Colonic mucosa (tissue), 4 donors: ENCODE measurements at places on chromosomes 12 and 14.

- no peak for DNase-seq
Observed at GRCh38 chr12:108367436-108367835, 28.3 kb upstream of the CMKLR1 start.

DNA sequence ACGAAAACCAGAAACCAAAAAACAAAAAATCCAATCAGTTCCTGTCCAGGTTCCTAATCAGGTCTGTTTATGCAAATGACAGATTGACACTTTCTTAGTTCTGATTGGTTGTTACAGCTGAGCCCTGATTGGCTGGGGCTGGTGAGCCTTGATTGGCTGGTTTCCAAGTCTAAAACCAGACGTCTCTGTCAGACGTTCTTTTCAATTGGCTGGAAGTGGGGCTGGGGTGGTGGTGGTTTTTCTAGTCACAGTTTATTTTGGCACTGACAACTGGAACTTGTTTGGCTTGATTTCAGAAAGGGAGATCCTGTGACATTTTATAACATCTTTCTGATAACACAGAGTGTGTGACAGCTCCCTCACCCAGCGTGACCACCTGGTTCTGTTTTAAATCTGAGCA, 36.1 kb upstream of the PRICKLE1 start:
- no peak for DNase-seq

DNA sequence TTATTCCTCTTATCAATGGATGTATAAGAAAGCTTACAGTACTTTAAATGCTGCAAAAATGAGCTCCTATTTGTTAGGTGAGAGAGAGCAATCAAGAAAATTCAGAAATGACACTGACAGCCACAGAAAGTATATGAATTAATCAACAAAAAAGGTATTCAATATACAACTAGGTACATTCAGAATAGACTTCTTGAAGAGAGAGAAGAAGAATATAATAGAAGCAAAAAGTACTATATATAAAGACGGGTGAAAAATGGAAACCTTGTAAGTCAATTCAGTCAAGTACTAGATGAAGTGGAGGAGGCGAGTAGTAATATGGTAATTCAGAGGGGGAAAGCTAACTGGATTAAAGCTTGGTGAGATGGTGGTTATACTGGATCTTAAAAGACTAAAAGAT, 74.3 kb downstream of the HEATR5A start:
- no peak for DNase-seq

DNA sequence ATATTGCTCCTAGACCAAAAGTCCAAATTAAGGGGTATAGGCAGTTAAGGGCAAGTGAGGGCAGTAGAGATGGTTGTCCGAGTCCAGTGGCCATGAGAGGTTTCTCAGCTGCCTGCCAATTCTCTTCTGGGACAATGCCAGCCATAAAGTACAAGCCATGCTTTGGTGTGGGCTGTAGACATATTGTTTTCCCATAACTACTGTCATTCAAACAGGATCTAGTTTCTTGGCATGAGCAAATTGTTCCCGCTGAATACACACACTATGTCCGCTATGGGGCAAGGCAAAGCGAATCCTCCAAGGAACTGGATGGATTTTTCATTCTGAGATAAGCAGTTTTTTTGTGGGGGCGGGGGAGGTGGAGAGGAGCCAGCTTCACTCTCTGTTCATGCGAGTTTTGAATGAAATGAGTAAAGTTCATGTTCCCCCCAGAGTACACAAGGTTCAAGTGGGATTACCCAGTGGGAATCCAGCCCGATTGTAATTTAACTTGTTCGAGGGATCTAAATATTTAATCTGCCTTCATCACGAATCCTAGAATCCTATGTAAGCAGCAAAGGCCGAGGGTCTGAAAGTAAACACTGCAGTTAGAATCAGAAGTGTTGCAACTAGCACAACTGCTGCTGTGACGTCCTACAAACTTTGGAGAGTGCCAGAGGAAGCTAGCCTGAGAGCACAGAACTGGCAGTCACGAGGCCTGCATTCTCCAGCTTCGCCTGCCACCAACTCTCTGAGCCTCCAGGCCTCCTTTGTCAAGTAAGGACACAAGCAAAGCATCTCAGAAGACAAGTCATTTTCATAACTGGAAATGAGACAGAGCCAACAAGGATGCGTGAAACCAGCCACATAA, 137.0 kb downstream of the CRADD start:
- peak; percentile 52 for DNase-seq

GRCh38 chr14:105347587-105347968, 33.0 kb downstream of the PACS2 start:
- DNase-seq, result no peak

DNA sequence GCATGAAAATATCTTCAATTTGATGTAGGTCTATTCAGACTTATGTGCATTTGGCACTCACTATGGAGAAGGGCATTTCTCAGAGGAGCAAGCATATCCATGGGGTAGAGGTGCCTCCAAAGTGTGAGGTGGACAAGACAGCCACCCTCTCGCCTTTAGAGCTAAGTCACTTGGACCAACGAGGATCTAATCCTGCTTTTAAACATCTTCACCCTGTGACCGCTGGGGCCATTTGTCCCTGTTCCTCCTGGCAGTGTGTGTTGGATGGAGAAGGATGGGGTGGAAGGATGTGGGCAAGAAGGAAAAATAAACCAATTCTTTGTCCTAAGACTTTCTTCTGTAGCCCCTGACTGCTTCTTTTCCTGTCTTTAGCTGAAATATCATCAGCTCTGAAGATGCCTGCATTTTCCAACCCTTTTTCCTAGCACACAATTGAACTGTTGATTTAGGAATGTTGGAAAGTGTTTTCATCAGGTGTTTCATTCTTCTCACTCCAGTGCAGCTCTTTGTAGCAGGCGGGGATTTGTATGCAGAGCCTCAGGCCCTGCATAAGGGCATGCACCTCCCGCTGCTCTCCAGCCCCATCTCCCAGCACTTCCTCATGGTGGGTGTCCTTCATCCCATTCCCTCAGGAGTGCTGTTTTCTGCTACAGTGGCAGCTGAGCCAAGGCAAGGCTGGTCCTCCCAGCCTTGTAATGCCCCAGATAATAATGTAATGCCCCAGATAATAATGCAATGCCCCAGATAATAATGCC, 5.3 kb downstream of the FGF6 start:
- DNase-seq, result peak; percentile 4

GRCh38 chr12:42450248-42450647, 124.3 kb downstream of the PPHLN1 start:
- DNase-seq, result no peak

DNA sequence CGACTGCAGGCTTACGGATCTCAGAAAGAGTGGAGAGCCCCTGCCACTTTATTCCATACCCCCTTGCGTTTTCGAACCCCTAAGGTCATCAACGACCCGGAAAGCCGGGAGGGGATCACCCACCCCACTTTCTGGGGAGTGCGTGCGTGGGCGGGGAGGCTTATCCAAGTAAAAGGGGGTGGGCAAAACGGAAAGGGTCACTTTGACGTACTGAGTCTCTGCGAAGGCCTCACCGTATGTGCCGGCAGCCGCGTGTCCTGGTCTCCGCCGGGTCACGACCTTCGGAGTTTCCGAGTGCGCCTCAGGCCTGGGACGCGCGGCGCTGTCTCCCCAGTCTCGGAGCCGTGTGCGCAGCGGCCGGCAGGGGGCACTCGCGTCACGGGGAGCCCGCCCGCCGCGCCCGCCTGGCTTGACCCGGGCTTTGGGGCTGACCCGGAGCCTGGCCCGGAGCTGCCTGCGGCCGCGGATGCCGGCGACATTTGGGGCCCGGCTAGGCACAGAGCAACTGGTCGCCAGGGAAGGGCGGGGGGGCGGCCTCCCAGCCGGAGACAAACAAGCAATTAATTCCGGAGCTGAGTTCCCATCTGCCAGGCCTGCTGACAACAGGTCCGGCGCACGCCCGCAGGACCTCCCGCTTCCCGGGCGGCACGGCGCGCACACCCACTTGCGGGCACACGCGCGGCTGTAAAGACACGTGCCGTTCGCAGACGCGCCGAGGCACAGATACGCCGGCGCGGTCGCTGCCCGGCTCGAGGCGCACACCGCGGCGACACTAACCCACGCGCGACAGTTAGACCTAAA, 890 bp upstream of the KIF26A start:
- DNase-seq, result peak; percentile 74

DNA sequence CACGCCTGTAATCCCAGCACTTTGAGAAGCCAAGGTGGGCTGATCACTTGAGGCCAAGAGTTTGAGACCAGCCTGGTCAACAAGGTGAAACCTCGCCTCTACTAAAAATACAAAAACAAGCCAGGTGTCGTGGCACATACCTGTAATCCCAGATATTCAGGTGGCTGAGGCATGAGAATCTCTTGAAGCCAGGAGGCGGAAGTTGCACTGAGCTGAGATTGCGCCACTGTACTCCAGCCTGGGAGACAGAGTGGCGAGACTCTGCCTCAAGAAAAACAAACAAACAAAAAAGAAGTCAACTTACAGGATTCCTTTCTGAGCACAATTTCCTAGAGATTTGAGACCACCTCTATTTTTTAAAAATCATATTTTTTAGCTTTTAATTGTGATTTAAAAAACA, 45.3 kb downstream of the DGLUCY start:
- DNase-seq, result no peak
